Transverse colon (tissue), 4 donors: ENCODE measurements at places on chromosomes 2 and 18. TPM values are rescaled to one million over a fixed set of nuclear protein-coding genes. Genes with fewer than 3 reads are reported as not detected.

The SLC23A3 gene
- total RNA-seq, result 18.4 TPM

The TXNDC2 gene
- total RNA-seq, result 0.27 TPM

The TSPYL6 gene
- total RNA-seq, result not detected

The VWC2L gene
- not detected for total RNA-seq

The ITGB6 gene
- 28.8 TPM for total RNA-seq

The ANKRD30BL gene
- not detected for total RNA-seq

The SDC1 gene
- total RNA-seq, result 192 TPM

The HNMT gene
- total RNA-seq, result 64.9 TPM

The MAL gene
- total RNA-seq, result 4.9 TPM

The SERPINB11 gene
- total RNA-seq, result not detected

The UNC80 gene
- total RNA-seq, result 0.16 TPM

The MALT1 gene
- 21.8 TPM for total RNA-seq

The KCNJ3 gene
- total RNA-seq, result not detected

The FBXO15 gene
- 0.64 TPM for total RNA-seq

The CHN1 gene
- total RNA-seq, result 3.0 TPM

The ERFE gene
- not detected for total RNA-seq

The SETBP1 gene
- 33.6 TPM for total RNA-seq

The INPP1 gene
- 22.1 TPM for total RNA-seq

The ATOH8 gene
- total RNA-seq, result 7.4 TPM

The SLC9A4 gene
- total RNA-seq, result not detected

The BCL2 gene
- 16.5 TPM for total RNA-seq

The SCN7A gene
- 13.8 TPM for total RNA-seq

The ANKRD53 gene
- total RNA-seq, result not detected

The ZSWIM2 gene
- not detected for total RNA-seq

The EPC2 gene
- total RNA-seq, result 40.4 TPM

The STARD6 gene
- not detected for total RNA-seq
